ENCODE measurements at places on chromosomes 16 and 17.

- no peak for DNase-seq
These were observed 6.6 kb upstream of the NACA2 start for GRCh38 chr17:61597607-61598006.

GRCh38 chr16:17329391-17329790 is 141.4 kb downstream of the XYLT1 start:
- DNase-seq = no peak

DNA sequence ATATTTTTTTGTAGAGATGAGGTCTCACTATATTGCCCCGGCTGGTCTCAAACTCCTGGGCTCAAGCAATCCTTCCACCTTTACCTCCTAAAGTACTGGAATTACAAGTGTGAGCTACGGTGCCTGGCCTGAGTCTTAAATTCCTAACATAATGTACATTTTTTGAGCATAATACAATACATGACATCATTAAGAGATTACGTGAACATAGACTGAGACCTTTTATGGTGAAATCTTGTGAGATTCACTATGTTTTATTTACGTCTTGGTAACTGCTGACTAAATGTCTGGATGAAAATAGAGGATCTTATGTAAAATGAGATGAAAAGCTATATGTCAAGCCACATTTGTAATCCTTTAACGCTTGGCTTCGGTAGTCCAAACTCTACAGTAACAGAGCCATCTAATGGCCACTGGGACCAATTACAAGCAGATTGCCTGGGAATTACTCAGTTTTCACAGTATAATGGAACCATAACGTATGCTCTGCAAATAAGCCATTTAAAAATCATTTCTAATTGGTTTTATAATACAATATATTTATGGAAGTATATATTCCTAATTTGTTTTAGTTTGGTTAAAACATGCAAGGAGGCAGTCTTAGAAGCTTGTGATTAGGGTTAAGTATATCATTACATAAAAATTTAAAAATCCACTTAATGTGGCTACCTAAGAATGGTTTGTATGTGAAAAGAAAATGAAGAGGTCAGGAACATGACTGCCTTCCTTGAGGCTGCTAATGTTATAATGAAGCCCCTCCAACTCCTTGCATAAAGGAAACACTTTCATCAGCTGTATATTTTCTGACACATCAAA is 8.1 kb upstream of the EFCAB13 start:
- peak; percentile 71 for DNase-seq

GRCh38 chr16:23771027-23771426 is 16.2 kb downstream of the CHP2 start:
- no peak for DNase-seq

DNA sequence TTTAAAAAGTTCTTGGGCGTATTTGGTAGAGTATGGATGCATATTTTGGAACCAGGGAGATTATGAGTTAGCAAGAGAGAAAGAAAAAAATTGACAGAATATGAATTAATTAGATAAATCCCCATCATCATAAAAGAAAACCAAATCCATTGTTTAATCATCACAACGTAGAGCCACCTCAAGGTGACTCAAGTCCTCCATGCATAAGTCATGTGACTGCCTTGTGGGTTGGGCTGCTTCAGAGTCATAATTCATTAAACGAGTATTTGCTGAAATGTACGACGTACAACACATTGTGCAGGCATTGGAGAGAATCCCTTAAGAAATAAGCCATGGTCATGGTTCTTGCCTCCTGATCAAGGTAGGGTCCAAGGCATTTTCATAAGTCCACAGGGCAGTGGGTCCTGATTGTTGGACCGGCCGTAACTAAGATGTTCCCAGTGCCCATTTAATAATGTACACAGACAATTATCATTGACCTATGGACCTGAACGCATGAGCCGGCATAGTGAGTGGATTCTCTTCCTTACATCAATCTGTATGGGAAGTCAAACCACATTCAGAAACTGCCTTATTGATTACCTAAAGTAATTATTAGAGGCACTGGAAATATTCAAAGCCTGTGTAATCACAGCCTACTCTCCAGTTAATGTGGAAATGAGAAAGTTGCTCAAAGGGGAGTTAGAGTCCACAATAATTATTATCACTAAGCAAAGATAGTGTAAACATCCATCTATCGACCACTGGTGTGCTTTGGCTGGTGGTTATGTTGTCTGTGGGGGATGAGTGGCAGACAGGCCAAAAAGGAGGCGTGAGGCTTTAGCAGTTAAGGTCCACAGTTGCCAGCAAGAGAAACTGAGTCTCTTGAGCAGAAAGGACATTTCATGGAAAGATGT is 165.4 kb downstream of the PITPNC1 start:
- no peak for DNase-seq

Measured in HepG2 (cell line).